ENCODE measurements at places on chromosomes 7 and 10. TPM values are rescaled to one million over a fixed set of nuclear protein-coding genes. Genes with fewer than 3 reads are reported as not detected.

Gene TRIM24
- 55.6 TPM for total RNA-seq

Gene TMEM273
- total RNA-seq: 2.5 TPM

Gene NPTX2
- 4.1 TPM for total RNA-seq

Gene FIGNL1
- total RNA-seq: 12.7 TPM

Gene ANKMY2
- total RNA-seq: 21.7 TPM

Gene BEND7
- 19.5 TPM for total RNA-seq

Gene OPALIN
- total RNA-seq: not detected

Gene ABCC2
- 0.46 TPM for total RNA-seq

Data from ovary (tissue), 10 donors.